ENCODE measurements at places on chromosomes 11 and 22.

GRCh38 chr11:82767123-82767522 is 33.5 kb upstream of the FAM181B start:
- no peak for DNase-seq

DNA sequence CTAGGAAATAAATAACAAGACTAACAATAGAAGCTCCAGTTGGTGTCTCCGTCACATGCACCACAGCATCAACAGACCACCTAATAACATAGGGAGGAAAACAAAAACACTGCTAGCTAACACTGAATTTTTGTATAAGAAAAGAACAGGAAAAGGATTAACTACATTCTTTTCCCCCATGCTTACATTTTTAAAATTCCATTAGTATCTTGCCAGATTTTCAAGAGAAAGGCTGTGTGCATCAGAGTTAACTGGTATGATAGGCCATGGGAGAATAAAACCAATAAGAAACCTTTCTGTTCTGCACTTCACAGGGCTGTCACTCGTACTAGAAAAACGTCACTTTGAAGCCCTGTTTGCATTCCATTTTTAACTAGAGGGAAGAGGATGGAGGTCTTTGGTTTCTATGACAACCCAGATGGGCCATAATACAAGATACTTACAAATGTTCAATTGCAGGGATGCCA is 79.0 kb downstream of the LARGE2 start:
- no peak for DNase-seq

- DNase-seq = no peak
These were observed 673 bp upstream of the SCUBE2 start for GRCh38 chr11:9092072-9092471.

DNA sequence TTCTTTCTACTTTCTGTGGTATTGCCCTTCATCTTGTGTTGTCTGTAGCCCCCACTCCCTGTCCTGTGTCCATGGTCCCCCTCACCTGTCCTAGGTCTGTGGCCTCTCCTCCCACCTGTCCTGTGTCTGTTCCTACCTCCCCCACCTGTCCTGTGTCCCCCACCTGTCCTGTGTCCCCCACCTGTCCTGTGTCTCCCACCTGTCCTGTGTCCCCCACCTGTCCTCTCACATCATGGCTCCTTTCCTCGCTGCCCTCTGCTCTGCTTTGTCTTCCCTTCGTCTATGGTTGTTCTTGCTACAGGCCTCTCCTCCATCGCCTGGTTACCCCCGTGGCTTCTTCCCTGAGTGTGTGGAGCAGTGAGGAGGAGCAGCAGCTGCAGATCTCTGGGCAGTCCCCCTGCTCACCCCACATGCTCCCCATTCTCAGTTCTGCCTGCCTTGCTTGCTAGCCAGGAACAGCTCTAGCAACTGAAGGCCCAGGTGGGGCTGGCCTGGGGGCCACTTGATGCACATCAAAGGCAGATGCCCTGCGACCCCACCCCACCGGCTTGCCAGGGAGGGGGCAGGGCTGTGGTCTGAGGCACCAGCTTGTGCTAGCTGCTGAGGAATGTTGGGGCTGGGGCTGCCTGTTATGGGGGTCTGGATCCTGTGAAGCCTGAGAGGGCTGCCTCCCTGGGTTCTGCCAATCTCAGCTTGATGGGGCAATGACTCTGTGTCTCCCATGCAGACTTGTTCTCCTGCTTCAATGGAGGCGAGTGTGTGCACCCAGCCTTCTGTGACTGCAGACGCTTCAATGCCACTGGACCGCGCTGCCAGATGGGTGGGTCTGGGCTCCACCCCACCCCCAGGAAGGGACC is 5.6 kb downstream of the OTOG start:
- no peak for DNase-seq

DNA sequence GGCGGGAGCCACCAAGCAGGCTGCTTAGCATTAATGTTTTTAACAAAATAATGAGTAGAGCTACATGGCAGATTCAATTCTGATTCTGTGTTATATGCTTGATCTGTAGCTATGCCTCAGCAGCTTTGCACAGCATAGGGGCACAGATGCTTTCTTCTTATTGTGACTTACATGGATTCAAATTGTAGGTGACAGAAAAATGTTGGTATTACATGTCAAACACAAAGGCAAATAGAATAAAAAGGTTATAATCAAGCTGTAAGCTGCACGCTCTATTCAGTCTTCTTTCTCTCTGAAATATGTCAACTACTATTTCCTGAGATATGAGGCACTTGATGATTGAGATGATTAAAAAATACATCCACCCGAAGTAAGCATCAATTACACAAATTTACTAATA is 1573.8 kb downstream of the FAM181B start:
- no peak for DNase-seq

DNA sequence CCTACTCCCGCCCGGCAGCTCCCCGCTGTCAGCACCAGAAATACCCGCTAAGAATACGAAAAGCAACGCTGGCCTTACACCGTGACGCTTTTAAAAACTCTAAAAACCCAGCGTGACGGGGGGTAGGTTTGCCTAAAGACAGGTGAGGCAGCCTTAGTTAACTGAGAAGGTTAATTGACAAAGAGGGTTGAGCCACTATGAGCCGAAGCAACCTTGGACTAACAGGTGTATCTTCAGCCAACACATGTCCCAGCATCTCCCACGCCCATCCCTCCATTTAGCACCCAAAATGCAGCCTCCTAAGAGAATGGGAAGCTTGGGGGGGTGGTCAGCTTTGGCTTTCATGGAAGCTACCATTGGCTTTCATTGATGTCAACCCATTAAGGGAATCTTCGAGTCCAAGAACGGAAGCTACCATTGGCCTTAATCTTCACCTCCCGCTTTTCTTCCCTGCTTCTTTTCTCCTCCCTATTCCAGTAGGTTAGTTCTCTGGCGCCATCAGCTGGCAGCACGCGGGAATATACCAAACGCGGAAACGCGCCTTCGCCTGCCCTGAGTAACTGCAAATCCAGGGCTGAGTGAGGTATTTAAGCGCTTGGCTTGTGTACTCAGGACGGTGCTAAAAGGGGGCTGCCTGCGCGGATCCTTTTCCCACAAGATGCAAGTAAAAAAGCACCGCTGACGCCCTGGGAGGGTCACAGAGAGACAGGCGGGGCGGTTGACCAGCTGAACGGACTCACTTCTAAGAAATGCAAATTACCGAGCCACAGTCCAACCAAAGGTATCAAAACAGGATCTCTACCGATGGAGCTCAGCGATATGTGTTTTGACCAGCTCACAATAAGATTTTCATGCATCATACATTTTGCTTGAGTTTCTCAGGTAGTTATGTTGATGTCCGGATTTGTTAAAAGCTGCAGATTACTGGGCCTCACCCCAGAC is 38.5 kb upstream of the GLYATL1 start:
- DNase-seq = no peak

All from NCI-H1092 (cell line).